ENCODE measurements at places on chromosomes 16 and 17.
A peak's percentile ranks its signal among the peaks of the same experiment; 100 is the strongest.

- DNase-seq: peak; percentile 63
These were observed 558 bp downstream of the SOX15 start for GRCh38 chr17:7589204-7589868.

GRCh38 chr16:53089434-53090285 is 34.9 kb downstream of the CHD9 start:
- DNase-seq: no peak

DNA sequence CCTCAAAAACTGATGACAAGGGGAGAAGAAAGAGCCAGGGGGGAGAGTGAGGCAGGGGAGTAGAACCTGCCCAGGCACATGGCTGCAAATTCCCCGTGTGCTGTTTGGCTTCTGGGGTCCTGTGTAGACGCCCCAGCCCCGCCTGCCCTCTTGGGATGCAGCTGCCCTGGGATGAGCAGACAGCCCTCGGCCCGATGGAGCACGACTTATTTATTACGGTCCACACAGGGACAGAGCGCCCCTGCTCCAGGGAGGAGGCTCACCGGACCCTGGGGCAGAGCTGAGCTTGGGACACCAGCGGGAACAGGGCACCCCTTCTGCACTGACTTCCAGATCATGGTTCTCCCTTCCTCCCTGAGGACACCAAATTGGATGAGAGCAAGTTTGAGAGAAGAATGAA is 9.1 kb downstream of the LDHD start:
- DNase-seq: no peak

DNA sequence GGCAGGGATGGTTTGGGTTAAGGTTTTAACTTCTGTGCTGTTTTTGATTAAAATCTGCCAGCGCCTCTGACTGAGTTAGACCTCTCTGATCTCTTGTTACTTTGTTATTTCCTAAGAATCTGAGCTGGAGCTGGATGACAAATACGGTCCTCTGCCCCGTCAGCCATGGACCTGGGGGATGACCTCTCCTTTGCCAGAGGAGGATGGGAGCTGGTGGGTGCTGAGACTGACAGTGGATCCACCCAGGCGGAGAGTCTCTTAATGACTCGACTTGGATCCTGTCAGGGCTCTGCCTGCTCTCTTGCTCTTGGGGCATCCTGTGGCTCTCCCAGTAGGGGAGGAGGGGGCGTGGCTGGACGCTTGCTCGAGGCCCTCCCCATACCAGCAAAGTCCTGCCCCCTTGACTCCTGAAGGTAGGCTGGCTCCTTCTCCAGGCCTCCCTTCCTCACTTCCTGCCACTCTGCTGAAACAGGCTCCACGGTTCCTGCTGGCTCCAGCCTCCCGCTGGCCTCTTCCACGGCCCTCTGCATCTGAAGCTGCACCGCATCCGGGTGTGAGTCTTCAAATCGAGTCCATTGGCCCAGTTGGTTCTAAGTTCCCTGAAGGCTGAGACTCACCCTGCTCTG is 24.8 kb upstream of the MAP3K14 start:
- DNase-seq: no peak

- DNase-seq: no peak
These were observed 62.2 kb upstream of the LGALS9 start for GRCh38 chr17:27568811-27569210.

DNA sequence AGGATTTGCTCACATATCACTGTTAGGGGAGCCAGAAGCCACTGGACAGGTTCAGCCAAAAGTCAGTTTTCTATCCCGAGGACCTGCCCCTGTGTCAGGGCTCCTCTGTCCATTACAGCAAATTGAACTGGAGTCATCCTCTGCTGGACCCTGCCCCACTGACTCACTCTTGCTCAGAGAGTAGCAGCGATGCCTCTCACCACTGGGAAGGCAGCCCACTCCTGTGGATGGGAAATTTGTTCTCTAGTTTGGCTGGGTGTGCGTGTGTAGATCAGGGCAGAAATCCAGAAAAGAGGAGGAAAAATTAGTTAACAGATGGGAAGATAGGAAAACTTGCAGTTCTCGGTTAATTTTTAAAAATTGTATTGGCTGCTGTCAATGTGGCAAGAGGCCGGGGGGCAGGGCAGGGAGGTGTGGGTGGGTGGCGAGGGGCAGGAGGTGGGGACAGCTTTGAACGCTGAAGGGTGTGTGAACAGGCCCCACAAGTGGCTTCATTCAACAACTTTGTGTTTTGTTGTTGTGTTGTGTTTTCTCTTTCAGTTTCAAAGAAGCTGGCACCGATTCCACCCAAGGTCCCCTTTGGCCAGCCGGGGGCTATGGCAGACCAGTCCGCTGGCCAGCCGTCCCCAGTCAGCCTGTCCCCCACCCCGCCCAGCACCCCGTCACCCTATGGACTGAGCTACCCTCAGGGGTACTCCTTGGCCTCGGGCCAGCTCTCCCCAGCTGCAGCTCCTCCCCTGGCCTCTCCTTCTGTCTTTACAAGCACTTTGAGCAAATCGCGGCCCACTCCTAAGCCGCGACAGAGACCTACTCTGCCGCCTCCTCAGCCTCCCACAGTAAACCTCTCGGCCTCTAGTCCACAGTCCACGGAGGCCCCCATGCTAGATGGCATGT is 33.6 kb downstream of the ELAC2 start:
- no peak for DNase-seq

Measured in CD4-positive, alpha-beta T cell treated with Interleukin-6 at 100 ng/mL for 8 hours (primary cell).